ENCODE measurements at places on chromosomes 2 and 18.

- DNase-seq: peak; percentile 16
Measured at GRCh38 chr2:181586569-181587081, 70.3 kb downstream of the CERKL start.

DNA sequence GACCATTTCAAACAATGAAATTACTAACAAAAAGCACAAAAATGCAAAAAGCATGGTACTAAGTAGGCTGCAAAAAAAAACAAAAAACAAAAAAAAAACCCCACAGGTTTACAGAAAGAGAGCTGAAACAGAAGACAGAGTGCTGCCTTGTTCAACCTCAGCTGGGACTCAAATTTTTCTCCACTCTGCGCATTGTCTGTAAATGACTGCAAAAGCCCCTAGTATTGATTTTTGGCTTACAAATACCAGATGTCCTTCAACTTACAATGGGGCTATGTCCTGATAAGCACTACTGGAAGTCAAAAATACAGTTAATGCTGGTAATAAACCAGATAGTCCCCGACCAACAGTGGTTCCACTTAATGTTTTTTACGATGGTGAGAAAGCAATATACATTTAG is 42.2 kb downstream of the UBE2E3 start:
- DNase-seq: no peak

GRCh38 chr2:218130377-218130776 is 4.5 kb downstream of the CXCR2 start:
- no peak for DNase-seq

DNA sequence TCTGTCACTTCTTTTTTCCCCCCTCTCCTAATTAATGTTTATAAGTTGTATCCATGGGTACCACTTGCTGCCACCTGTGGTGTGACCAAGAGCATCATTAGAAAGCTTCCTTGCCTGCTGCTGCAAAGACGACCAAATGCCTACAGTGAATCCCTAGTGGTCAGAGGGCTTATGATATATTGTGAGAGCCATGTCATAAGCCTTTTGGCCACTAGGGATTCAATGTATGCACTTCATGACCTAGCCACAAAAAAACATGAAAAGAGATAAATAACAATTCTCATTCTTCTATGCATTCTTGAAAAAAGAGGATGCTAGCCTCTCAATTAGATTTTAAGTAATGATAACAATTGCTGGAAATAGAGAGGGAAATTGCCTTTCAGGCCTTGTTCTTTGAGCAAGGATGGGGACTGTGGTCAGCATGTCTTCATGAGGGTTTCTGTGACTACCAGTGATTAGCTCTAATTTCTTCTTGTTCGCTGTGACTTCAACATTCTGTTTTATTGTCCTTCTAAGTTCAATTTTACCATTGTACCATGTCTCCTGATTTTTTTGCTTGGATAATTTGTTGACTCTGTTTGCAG is 435.3 kb downstream of the TGIF1 start:
- no peak for DNase-seq

DNA sequence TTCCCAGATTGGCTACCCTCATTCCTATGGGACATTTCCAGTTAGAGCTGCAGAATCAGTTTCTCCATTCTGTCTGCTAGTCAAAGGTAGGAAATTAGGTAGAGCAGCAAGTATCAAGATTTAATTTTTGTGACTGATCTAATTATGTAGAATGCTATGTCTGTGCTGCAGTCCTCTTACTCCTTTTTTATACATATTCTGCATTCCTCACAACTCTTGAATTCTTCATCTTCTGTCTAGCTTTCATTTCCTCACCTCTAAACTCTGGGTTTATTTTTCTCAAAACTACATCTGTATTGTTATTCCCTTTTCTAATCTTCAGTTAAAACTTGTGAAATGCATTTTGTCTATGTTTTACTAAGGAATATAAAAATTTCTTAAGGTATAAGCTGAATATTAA is 8.6 kb downstream of the SGO2 start:
- DNase-seq: no peak

DNA sequence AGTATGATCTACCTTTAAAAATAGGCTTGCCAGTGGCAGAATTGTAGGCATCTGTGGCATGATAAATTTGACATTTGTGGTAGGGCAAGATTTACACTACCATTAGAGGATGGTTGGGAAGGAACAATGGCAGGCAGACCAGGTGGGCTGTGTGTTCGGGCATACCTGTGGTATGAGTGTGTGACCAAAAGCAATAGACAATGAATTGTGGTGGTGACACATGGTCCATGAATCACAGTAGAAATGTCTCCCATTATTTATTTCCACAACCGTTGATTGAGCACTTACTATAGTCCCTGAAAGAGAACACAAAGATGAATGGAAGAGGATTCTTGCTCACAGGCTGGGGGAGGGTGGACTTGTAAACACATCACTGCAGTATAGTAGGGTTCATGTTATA is 29.9 kb upstream of the RUFY4 start:
- no peak for DNase-seq

GRCh38 chr2:33672389-33672788 is 73.3 kb upstream of the FAM98A start:
- no peak for DNase-seq

GRCh38 chr18:4236940-4237663 is 218.0 kb downstream of the DLGAP1 start:
- DNase-seq: no peak

GRCh38 chr2:71122387-71123298 is 7.4 kb downstream of the MCEE start:
- DNase-seq: no peak

Data from CD4-positive, alpha-beta T cell treated with Interleukin-4 for 1 hour (primary cell).